ENCODE measurements at places on chromosomes 7 and 10.

DNA sequence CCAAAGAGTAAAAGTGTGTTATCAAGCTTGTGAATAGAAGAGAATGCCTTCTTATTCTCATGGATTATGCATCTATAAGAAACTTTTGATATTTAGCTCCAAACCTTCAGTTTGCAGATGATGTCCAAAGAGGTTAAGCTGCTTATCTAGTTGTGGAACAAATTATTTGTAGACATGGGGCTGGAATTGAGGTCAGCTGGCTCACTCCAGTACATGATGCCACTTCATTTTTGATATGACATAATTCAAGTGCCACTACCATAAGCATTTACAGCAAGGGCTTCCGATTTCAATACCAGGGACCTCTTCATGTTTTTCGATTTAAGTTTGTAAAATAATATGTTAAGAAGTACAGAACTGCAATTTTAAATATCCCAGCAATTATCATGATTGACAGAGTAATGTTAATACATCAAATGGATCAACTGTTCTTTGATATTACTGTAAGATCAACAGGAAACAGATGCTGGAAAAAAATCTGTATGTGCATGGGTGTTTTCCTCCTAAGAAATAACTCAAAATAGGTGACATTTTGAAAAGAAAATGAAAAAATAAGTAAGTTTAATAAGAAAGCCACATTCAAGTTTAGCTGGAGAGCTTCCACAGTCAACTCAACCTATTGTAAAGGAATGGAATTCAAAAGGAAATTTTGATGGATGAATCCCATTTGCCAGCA is 12.7 kb downstream of the FAM3C start:
- DNase-seq: no peak

DNA sequence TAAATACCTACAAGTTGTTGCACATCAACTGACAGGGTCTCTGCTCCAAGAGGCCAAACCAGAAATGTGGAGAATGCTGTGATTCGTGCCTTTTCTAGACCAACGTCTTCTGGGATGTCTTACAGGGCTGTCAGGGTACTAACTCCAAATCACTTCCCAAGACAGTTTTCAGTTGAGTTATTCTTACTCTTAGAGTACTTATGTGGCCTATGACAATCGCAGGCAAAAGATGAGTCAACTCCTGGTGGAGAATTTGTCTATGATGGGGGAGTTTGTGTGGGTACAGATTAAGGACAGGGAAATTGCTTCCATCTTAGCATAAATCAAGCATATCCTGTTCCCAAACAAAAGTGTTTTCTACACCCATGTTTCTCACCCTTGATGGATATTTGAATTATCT is 734.8 kb downstream of the TNS3 start:
- DNase-seq: no peak

DNA sequence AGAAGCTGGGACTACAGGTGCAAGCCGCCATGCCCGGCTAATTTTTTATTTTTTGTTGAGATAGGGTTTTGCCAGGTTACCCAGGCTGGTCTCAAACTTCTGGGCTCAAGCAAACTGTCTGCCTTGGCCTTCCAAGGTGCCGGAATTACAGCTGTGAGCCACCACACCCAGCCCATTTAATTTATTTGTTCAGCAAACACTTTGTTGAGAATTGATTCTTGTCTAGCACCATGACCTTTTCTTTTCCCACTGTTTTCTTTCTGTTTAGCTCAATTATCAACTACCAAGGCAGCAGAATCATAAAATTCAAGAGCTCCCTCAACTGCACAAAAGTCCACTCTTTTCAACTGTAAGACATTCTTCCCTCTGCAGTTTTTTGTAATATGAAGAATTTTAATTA is 47.8 kb upstream of the PARD3 start:
- DNase-seq: no peak

DNA sequence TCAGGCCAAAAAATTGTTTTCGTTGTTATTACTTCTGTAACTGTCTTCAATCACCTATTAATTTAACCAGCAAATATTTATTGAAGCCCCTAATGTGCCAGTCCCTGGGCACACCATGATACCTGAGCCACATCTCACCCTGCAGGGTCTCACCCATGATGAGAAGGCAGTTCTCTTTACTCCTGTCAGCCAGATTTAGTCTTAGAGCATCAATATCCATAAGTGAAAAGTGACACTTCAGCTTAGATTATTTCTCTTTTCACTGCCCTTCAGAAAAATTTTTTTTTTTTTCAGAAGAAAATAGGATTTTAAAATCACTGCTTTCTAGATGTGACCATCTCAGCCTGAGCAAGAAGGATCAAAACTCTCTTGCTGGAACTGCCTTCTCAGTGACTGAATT is 258.6 kb upstream of the NFE2L3 start:
- DNase-seq: no peak

DNA sequence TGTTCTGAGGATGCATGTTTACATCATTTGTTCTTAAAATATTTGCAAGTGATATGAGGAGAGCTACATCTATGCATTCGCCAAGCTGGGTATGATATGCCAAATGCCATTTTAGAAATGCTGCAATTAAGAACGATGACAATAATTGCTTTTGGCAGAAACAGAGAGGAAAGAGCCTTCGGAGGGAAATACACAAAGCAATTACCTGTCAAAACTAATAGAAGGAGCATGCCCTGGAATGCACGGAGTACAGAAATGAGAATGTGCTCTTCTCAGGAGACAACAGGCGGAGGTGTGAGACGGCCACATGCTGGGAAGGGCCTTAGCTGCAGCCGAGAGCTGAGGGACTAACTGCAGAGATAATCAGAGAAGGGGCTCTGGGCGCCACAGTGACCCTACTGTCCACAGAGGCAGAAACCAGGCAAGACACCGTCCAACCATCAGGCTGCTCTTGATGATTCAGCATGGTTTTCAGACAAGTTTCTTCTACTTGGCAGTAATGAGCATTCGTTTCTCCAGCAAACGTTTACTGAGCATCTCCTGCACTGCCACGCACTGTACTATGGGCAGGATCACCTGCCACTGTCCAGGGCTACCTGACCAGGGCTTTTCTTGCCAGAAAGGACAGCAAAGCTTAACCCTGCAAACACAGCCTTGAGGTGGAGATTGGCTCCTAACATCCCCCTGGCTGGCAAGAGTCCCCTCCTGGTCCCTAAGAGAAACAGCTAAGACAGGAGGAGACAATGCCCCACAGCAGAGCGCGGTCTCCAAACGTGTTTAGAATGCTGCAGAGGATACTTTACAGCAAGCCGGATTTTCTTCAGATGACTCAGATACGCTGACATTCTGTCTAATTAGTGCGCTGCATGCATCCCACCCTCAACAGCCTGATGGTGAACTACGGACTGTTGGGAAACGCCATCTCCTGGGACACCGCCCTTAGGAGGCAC is 18.1 kb downstream of the VIPR2 start:
- no peak for DNase-seq

- no peak for DNase-seq
These were observed 34.8 kb upstream of the OSBPL3 start for GRCh38 chr7:25014756-25015155.

- no peak for DNase-seq
These were observed 5.8 kb upstream of the RBM20 start for GRCh38 chr10:110638319-110638718.

GRCh38 chr7:29099896-29100847 is 46.2 kb downstream of the CPVL start:
- DNase-seq: no peak

DNA sequence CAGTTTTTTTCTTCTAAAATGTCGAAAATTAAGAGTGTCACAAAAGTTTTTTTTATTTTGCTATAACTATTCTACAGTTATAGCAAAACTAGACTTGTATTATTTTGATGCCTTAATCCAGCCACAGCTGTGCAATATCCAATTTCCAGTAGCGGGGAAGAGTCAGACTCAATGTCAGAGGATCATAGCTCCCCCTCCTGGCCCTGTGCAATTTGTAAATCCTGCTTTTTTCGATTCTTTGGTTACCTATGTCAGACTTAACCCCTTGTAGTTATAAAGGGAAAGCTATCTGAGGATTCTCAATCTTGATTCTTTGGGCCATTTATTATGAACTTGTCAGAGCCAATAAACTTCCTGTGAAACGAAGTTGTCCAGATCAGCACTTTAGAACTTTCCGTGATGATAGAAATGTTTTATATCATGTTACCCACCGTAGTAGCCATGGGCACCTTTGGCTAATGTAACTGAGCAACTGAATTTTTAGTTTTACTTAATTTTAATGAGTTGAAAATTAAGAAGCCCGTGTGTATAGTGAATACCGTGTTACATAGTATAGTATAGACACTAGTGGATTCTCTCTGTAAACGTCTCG is 87.7 kb upstream of the PRKCQ start:
- no peak for DNase-seq

DNA sequence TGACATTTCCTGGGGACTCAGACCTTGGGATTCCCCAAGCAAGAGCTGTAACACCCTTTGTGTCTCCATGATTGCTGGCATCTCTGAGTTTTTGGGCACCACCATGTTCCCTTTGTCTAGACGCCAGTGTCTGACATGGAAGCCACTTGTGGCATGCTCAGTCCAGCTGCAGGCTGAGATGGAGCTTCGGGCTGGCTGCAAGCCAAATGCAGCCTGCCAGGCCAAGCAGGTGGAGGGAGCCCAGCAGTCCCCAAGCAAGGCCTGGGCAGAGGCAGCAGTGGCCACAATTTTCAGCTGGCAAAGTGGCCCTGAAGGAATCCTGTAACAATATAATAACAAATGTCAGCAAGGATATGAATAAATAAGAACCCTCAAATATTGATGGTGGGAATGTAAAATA is 86.2 kb upstream of the ABCB5 start:
- no peak for DNase-seq

GRCh38 chr10:23151071-23151470 is 41.0 kb upstream of the PTF1A start:
- no peak for DNase-seq

DNA sequence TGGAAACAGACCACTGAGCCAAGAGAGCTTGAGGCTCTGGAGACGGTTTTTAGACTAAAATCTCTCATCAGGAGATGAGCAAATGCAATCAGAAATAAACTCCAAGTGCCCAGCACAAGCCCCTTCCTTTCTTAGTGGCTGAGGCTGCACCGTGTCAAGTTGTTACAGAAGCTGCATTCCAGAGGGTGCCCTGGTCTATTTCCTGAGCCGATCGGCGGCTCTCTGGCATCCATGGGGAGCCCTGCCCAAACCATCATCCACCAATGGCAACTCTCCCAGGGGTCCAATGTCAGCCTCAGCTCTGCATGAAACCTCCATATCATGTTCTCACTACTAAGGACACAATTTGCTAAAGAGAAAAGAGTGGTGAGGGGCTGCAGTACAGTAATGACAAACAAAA is 89.6 kb downstream of the SVIL start:
- no peak for DNase-seq

- no peak for DNase-seq
These were observed 15.2 kb upstream of the FBXW4 start for GRCh38 chr10:101710059-101710695.

GRCh38 chr7:112887976-112888375 is 97.8 kb upstream of the TMEM168 start:
- no peak for DNase-seq

DNA sequence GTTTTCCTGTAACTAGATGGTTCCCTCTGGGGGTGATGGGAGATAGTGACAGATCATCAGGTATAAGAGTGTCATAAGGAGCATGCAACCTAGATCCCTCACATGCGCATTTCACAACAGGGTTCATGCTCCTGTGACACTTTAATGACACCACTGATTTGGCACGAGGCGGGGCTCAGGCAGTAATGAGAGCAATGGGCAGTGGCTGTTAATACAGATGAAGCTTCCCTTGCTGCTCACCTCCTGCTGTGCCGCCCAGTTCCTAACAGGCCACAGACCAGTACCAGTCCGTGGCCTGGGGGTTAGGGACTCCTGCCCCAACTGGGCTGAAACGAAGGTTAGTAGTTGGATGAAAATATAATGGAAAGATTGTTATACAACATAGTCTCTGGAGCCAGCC is 201.6 kb upstream of the LRRN3 start:
- no peak for DNase-seq

GRCh38 chr7:77395626-77396025 is 20.5 kb downstream of the GSAP start:
- DNase-seq: no peak

DNA sequence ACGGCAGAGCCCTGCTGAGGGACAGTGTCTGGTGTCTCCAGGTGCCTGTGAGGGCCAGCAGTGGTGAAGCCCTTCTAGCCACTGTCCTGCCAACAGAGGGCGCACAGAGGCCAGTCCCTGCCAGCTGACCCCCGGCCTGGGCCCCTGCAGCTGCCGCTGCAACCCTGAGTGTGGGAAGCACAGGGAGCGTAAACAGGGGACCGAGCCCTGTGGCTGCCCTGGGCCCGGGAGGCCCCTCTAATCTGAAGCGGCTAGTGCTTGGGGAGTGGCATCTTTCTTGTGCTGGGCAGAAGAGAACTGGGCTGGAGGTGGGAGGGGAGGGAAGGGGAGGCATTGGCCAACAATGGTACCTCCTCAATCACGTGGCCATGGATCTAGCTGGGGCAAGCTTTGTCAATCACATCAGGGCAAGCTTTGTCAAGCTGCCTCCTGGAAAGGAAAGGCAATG is 34.6 kb downstream of the TRIM8 start:
- no peak for DNase-seq

DNA sequence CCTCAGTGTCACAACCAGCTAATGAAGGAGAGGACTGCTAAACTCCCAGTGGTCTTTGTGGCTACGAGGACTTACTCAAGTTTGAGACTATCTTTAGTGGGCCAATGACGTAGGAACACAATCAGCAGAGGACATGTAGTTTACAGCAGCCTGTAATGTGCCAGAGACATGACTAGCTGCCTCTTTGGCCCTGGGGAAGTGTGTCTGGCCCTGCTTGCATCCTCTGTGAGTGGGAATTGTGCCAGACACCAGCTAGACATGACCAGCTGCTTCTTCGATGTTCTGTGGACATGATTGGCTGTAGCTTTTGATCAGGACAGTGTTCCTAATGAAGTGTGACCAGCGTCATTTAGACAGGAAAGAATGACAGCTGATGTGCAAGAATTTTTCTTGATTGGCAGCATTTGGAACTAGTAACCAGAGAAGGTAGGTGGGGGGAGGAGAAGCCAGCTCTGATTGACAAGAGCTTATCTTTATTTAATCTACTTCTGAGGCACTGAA is 141.7 kb downstream of the AUTS2 start:
- DNase-seq: no peak

GRCh38 chr7:83987764-83988163 is 206.8 kb downstream of the SEMA3A start:
- no peak for DNase-seq

DNA sequence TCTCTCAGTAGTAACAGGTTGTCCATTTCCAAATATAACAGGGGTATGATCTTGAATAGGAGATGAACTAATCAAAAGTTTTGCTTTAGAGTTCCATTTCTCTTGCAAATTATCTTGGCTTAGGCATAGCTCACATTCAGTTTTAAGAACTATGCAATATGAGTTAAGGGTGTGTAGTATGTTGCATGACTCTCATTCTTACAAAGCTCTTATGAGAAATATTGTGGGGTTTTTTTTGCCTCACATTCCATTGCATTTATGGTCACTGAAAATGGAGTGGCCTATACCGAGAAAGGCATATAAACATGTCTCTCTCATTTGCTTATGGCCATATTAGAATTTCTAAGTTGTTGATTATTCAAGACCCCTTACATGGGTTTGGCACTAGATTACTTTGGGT is 48.5 kb upstream of the LAMB1 start:
- no peak for DNase-seq

- no peak for DNase-seq
These were observed 136.9 kb upstream of the MAGI2 start for GRCh38 chr7:79590391-79590790.

All from esophagus squamous epithelium (tissue), 5 donors.